Stimulated activated CD4-positive, alpha-beta T cell treated with anti-CD3 and anti-CD28 coated beads, Interleukin-1b, Interleukin-23, amount 100 ng/mL, for 4 hours (primary cell): ENCODE measurements at places on chromosomes 11 and 22.

- no peak for DNase-seq
These were observed 32.4 kb downstream of the CNTF start for GRCh38 chr11:58654908-58655296.

- no peak for DNase-seq
These were observed 70.4 kb downstream of the GGTLC2 start for GRCh38 chr22:22714600-22715335.

DNA sequence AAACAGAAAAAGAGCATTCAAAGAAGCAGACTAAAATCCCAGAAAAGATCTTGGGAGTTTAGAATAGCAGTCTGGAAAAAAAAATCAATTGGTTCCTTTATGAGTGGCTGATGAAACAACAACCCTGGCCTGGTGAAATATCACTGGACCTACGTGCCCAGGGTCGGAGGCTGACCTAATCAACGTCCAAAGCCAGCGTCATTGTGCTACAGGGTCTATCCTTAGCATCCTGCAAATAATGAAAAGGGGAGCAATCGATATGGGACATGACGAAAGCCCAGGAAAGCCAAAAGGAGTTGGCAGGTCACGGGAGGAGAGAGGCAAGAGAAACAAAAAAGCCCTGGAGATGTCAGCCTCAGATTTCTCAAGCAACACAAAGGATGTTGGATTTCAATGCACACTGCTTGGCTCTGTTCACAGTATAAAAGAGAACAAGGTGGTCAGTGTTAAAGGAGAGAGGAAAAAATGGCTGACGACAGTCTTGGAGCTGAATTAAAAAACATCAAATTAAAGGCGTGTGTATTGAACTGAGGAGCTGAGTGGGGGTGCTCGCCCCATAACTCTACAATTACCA, 148.8 kb downstream of the BLID start:
- no peak for DNase-seq

DNA sequence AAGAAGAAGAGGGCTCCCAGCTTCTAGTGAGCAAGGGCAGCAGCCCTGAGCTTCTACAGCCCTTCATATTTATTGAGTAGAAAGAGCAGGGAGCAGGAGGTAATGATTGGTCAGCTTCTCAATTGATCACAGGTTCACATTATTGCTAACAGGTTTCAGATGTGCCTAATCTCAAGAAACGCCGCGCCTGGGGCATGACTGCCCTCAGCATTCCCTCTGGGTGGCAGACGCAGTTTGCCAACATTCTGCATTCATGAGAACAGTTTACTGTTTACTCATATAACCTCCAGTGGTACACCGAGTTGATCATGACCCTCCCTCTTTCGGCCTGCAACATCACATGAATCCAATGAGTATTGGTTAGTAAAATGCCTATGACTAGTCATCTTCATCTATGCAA, 4.7 kb upstream of the ZNF74 start:
- no peak for DNase-seq

GRCh38 chr22:38291201-38291777, 18.5 kb upstream of the TMEM184B start:
- DNase-seq = no peak

- no peak for DNase-seq
These were observed 35.9 kb downstream of the ST3GAL4 start for GRCh38 chr11:126391286-126391954.

GRCh38 chr22:32804531-32805360, 3.2 kb downstream of the TIMP3 start:
- DNase-seq = no peak

DNA sequence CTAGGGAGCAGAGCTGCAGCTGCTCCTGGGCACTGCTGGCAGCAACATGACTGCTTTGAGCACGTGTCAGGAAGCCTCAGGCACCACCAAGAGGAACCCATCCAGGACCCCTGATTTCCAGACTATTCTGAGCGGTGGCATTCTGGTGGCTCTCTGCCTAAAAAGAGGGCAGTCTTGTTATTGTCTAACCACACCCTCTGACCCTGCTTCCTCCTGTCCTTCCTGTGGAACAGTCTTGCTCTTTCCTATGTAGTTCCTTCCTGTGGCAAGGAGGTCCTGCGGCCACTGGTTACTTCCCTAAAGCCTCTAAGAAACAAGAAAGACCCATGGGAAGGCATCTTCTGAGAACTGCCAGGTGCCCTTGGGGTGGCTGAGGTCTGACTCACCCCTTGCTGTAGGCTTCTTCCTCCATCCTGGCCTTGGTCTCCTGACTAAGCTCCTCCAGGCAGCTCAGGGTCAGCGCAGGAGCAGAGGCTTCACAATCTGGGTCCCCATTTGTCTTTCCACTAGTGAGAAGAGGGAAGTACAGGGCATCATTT, 13.1 kb upstream of the LYVE1 start:
- DNase-seq = no peak

DNA sequence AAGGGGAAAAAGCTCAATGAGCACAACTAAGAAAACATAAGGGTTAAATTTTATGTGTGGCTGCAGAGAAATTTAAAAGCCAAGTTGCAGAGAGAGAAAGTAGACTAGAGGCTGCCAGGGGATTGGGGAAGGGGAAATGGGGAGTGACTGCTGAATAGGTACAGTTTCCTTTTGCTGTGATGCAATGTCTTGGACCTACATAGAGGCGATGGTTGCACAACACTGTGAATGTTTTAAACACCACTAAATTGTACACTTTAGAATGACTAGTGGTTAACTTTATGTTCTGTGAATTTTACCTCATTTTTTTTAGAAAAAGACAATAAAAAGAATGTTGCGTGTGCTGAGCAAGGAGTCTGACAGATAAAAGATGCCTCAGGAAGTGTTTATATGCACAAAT, 36.5 kb downstream of the TENM4 start:
- DNase-seq = no peak

DNA sequence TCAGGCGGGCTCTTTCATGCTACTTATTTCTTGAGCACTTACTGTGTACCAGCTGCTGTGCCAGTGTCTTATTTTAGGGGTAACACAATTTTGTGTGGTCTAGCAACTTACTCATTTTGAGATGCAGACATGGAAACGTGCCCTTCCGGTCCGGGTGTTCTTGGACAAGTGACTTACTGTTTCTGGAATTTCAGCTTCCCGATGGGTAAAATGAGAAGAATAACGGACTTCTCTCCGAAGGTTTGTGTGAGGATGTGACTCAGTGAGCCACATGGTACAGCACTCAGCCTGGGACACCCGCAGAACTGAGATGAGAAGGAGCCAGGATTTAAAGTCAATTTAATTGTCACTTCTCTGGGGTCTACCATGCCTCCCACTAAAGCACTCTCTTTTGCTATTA, 114.5 kb upstream of the SYT13 start:
- DNase-seq = no peak

DNA sequence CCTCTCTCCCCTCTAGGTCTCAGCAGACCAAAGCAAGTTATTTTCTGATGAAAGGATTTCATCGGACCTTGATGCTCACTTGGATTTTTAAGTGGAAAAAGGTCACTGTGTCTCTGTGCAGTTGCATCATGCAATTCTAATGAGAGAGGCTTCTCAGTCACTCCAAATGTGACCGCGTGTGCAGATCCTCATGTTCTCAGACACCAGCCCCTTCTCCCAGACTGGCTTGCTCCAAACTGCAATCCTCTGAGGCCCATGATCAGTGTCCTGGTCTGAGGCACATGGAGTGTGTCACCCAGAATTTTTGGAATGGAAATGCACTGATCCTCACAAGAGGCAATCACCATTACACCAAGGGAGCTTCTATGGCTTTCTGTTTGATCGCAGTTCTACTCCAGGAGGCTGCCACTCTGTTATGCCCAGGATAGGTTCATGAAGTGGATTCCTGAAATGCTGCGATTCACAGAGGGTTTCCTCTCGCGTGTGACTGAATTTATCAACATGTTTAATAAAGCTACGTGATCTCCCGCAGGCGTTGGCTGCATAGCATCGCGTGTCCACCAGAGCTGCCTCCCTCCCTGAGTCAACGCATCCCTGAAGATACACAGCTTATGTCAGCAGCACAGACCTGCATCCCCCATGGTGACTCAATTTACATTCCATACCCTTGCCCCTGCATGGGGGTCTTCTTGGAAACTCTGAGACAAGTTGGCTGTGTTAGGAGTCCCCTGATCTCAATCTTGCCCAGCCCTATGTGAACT, 544.6 kb upstream of the B3GAT1 start:
- DNase-seq = no peak

DNA sequence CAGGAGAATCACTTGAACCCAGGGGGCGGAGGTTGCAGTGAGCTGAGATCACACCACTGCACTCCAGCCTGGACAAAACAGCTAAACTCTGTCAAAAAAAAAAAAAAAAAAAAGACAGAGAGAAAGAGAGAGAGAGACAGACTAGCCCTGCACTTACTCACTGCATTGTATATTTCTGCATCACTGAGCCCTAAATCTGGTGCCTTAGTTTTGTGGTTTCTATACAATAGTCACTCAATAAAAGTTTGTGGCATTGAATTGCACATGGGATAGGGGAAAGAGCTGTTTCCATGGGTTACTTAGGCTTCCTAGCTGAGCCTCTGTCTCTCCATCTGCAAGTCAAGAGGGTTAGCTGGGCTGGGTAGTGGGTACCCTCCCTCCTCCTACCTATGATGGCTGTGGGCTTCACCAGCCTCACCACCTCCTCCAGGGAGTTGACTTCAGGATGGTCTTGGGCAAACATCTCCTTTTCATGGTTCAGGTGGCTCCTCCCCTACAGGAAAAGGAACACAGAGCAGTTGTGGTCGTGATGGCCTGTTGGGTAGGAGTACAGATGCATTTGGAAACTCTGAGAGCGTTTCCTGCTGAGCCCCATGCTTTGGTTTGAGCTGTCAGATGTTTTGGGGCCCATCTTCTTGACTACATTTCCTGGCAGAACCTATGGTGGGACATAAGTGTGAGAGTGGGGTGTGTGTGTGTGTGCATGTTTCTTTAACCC, 73.2 kb downstream of the CCDC81 start:
- DNase-seq = no peak
